Ureter (tissue), 1 donor: ENCODE measurements at places on chromosomes 7 and 10. TPM values are rescaled to one million over a fixed set of nuclear protein-coding genes. Genes with fewer than 3 reads are reported as not detected.

- peak; percentile 72 for DNase-seq
Observed at GRCh38 chr10:75187961-75188426, 22.6 kb upstream of the VDAC2 start.

The NPC1L1 gene
- total RNA-seq, result 0.10 TPM

- DNase-seq, result no peak
Observed at GRCh38 chr10:13338390-13339110, 9.5 kb downstream of the SEPHS1 start.

The TAS2R5 gene
- total RNA-seq, result 6.2 TPM

The FZD1 gene
- total RNA-seq, result 20.7 TPM

- DNase-seq, result no peak
Observed at GRCh38 chr7:30682212-30683083, at the start of gene CRHR2. Gene CRHR2, minus strand, starts transcription at chr7:30682456. Its CDS starts 176 bp downstream, at chr7:30682280.

The PLAU gene
- 13.8 TPM for total RNA-seq

DNA sequence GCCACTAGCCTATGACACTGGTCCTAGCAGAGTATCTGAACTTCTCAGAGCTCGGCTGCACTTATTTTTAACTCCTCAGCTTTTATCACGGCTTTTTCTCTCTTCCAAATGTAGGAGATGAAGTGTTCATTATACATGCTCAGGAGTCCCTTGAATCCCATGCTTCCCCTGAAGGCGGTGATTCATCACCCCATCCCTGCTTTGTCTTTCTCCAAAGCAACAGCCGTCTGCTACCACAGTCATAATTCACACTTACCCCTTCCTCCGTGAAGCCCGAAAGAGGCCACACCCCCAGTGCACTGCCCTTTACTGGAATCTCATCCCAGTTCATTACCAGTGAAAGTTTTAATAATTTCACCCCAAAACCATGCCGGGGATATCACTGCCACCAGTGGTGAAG, 301.5 kb upstream of the SHH start:
- no peak for DNase-seq

The IL15RA gene
- total RNA-seq, result 13.5 TPM

DNA sequence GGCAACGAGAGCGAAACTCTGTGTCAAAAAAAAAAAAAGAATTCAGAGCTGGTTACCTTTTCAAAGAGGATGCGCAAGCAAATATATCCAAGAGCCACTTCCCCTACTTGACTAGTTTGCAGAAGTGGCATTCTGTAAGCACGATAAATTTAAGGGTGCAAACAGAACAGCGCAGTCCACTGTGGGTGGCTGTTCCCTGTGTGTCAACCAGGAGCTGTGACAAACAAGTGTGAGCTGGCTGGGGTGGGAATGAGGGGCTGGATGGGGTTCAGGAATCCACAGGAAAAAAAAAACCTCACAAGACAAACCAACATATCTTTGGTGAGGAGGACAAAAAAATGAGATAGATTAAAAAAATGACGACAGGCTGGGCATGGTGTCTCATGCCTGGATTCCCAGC, 15.9 kb downstream of the GUSB start:
- no peak for DNase-seq

The KLF6 gene
- total RNA-seq, result 171 TPM
